ENCODE measurements at places on chromosomes 1 and 21. TPM values are rescaled to one million over a fixed set of nuclear protein-coding genes. Genes with fewer than 3 reads are reported as not detected.

DNA sequence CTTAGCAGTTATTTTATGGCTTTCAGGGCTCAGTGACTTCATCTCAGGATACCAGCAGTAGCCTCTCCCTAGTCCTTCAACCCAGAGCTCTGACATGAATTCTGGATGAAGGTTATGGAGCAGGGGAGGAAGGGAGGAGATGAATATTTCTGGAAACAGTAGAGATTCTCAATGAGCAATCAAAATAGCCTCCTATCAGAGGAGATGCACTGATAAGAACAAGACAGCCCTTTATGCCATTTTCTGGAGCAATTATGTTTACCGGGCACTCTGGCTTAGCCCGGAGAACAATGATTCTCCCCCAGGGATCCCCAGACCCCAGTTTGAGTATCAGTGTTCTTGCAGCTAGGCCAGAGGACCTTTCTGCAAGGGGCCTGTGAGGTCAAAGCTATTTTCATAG, 37.9 kb upstream of the EDARADD start:
- no peak for DNase-seq

DNA sequence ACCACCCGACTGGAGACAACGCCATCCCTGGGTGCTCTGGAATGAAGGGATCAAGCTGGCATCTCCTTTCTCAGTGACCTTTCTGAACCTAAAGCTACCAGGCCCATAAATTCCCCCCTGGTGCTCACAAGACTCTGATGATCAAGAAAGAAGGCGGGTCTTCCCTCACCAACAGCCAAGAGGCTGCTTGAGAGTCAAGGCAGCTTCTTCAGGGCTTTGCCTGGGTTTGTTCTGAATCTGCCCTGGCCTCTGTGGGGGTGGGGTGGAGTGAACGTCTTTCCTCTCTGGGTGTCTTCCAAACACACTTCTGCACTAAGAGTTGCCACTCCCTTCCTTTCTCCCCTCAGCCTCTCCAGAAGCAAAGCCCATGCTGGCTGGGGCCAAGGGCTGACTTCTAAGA, 36.1 kb downstream of the CD247 start:
- DNase-seq = no peak

- DNase-seq = no peak
Measured at GRCh38 chr1:5868931-5869500, 123.2 kb downstream of the NPHP4 start.

DNA sequence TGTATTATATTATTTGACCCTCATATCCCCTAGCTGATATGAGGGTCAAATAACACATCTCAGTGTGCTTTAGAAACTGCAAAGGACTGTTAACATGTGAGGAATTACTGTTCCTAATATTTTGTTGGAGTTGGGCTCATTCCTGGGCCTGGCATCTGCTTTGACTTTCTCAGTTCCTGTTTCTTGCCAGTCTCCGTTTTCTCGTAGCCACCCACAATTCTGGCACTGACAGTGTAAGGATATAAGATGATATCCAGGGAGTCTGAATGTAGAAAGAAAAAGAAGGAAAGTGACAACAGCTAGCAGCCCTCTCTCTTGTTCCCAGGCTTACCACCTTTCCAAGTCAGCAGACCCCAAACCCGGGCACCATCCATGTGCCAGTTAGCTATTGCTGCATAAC, 54.4 kb upstream of the SCMH1 start:
- no peak for DNase-seq

DNA sequence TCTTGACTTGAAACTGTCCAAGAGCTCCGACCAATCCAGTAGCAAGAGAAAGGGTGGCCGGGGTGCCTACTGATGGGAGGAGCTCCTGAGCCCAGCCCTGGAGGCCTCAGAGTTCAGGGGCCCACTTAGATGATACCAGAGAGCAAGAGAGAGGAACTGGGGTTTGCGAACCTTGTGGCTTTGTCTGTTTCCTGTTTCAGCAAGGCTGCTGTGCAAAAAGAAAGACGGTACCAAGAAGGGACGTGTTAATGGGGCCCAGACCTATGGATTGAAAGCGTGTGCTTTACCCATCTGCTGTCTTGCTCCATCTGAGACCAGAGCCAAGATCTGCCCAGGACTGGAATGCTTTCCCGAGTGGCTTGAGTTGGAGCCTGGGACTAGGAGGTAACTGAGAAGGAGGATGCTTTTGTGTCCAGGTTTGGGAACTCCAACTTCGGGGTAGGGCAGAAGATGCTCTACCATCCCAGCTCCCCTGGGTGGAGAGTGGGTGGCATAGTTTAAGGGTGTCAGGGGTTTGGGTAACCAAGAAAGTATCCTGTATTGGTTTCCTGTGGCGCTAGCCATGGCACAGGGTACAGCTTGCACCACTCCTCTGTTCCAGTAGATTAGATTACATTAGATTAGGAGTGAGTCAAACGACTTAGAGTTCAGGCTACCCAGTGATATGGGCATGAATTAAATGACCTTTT, at the start of gene TRAF3IP3:
TSS of gene TRAF3IP3 (plus strand) at position 128 of the 689 bp plus-strand sequence. CDS start 3,987 bp downstream, outside the sequence.
- no peak for DNase-seq

GRCh38 chr1:40664167-40664537, 1.3 kb downstream of the RIMS3 start:
- no peak for DNase-seq

GRCh38 chr21:45871616-45872236, 109.8 kb upstream of the COL6A1 start:
- DNase-seq = no peak

- DNase-seq = no peak
Measured at GRCh38 chr1:198680174-198680875, 41.5 kb downstream of the PTPRC start.

DNA sequence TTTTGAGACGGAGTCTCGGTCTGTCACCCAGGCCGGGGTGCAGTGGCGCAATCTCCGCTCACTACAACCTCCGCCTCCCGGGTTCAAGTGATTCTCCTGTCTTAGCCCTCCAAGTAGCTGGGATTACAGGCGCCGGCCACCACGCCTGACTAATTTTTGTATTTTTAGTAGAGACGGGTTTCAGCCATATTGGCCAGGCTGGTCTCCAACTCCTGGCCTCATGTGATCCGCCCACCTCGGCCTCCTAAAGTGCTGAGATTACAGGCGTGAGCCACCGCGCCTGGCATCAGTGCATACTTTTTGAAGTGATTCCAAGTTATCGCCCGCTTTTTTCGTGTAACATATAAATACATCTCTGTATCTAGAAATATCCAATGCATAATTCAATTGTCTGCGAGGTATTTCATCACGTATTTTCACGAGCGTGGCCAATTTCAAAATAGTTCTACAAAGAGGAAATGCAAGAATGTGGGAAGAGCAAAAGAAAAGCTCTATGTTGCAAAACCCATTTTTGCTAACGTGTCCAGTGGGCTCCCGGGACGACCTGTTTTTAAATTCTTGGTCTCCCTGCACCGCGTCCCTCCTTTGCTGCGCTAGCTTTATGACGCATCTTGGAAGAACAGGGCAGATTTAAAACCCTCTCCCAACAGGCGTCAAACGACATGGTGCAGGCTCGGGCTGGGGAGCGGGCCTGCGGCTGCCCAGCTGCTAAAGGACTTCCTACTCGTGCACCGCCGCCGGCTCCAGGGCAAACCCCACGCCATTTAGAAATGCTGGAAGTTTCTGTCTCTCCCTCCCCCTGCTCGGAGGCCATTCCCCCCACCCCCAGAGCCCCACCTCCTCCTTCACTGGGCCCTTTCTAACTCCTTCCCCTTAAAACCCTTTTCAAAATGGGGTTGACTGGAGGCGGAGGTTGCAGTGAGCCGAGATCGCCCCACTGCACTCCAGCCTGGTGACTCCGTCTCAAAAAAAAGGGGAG, 923 bp upstream of the IFNGR2 start:
- DNase-seq = no peak

GRCh38 chr1:56844545-56845136, 10.0 kb upstream of the C8A start:
- no peak for DNase-seq

DNA sequence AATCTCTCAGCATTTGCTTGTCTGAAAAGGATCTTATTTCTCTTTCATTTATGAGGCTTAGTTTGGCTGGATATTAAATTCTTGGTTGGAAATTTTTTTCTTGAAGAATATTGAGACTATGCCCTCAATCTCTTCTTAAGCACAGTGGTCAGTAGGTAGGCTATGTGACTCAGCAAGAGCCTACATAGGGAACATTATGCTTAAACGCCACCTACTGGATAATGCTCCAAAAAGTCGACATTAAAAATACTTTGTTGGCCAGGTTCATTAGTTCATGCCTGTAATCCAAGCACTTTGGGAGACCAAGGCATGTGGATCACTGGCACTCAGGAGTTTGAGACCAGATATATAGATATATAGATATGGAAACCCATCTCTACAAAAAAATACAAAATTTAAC, 678.0 kb upstream of the USP24 start:
- peak; percentile 41 for DNase-seq

- DNase-seq = peak; percentile 12
Measured at GRCh38 chr21:38440746-38441145, 57.5 kb downstream of the ERG start.

- no peak for DNase-seq
Measured at GRCh38 chr1:226479474-226479873, 69.1 kb upstream of the STUM start.

Gene OR2L3
- total RNA-seq = not detected

Gene ZDHHC18
- total RNA-seq = 34.2 TPM

Gene SPRR2E
- not detected for total RNA-seq

Gene AADACL3
- not detected for total RNA-seq

Gene B3GALT5
- total RNA-seq = 7.8 TPM

Gene TESK2
- total RNA-seq = 2.9 TPM

Gene TNFRSF18
- 3.1 TPM for total RNA-seq

Gene GFI1
- 0.12 TPM for total RNA-seq

Gene TAL1
- total RNA-seq = 0.69 TPM
